ENCODE measurements at places on chromosomes 4 and X.
A peak's percentile ranks its signal among the peaks of the same experiment; 100 is the strongest.

DNA sequence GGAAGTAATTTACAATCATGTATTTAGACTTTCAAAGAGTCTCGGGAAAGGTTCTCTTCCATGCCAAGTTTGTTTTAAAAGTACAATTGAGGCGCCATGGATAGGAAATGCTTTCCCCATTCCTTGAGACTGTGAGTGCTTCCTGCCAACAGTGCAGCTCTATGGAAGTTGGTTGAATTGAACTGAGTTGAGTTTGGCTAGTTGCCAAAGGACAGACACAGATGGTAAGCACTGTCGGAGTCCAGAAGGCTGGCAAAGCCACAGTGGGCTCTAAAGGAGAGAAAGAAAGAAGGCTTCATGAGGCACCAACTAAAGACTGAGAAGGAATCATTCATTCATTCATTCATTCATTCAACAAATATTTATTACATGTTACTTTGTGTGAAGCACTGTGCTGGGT, 4.3 kb upstream of the KCNE5 start:
- no peak for DNase-seq

DNA sequence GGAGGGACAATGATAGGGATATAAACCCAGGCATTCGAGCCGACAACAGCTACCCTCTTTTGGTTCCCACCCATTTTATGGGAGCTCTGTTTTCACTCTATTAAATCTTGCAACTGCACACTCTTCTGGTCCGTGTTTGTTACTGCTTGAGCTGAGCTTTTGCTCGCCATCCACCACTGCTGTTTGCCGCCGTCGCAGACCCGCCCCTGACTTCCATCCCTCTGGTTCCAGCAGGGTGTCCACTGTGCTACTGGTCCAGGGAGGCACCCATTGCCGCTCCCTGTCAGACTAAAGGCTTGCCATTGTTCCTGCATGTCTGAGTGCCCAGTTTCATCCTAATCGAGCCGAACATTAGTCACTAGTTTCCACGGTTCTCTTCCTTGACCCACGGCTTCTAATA, 1170.5 kb upstream of the PABPC4L start:
- no peak for DNase-seq

DNA sequence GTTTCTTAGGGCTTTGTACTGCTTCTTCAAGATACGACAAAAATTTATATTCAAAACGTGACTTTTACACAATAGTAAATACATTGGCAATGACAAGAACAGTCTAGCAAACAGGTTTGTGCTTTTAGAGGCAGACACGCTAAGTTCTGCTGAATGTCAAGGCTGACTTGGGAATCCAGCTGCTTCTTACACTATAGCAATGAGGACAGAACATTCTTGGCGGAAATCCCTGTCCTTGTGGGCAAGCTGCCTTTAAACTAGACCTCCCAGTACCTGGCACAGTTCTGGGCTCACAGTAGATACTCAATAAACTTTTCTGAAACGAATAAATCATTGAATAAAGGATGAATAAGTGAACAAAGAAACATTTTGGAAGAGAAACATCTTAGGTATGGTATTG, 148.2 kb downstream of the RASL11B start:
- no peak for DNase-seq

GRCh38 chr4:152094970-152095700, 334.3 kb upstream of the GATB start:
- DNase-seq, result no peak

- no peak for DNase-seq
These were observed 7.0 kb downstream of the APLN start for GRCh38 chrX:129647418-129648410.

DNA sequence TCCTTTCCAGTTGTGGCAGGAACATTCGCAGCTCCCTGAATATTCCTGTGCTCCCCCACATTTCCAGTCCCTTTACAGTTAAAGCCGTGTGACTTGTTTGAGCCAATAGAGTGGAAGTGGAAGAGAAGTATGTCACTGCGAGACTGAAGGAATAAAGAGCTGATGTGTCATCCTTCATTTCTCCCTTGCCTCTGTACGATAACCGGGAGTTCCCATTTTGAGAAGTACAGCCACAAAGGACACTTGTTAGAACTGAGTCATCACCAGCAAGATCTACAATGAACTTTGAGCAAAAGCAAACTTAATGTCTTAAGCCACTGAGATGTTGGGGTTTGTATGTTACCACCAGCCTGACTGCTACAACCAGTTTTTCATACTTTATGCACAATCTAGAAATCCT, 92.3 kb downstream of the SPRY1 start:
- DNase-seq, result no peak

DNA sequence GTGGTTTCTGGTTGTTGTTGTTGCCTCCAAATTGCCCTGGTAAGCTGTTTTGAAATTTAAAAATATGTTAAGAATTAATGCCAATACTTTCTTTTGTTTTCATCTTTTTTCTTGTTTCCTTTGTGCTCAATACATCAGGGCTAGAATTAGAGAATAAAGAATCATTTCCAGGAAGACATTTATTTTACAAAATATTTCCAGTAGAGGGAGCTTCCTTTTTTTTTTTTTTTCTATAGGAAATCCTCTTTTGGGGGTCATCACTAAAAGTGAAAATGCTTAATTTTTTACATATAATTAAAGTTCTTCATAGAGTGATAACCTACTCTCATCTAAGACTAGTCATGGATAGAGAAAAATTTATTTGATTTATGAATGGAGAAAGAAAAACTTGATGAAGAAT, 2.4 kb downstream of the GLRA3 start:
- DNase-seq, result no peak

DNA sequence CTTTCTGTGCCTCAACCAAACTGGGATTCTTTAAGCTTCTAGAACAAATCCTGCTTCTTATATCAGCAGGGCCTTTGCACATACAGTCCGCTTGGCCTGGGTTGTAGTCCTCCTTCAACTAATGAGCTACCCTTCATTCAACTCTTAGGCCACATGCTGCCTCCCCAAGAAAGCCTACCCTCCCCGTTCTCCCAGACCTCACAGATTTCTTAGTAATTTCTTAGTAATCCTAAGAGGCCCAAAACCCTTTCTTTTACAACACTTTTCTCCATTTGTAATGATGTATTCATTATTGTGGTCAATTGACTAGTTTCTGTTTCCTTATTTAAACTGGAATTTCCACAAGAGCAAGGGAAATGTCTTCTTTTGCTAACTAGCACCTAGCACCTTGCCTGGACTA, 233.1 kb downstream of the PPP1R2C start:
- no peak for DNase-seq

DNA sequence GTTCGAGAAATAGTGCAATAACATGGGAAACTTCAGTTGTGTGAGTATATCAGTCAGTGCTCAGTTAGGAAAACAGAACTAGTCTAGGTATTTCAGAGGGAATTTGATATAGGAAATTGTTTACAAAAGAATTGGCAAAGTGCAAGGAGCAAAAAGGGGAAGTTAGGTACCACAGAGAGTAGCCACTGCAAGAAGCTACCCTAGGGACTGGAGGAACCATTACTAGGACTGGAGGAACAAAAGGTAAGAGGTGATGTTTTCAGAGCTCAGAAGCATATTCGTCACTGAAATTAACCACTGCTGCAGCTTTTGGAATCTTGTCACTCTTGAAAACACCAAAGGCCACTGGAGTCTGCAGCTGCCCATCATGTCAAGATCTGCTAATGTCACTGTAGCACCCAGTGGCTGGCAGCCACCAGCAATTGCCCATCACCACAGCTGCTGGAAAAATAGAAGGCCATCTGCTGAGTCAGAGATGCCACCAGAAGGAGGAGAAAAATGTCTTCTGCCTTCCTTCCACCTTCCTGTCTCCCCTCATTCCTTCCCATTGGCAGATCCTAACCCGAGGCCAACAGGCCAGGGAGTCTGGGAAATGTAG, 160.6 kb upstream of the RPS6KA3 start:
- DNase-seq, result no peak

- no peak for DNase-seq
These were observed 43.4 kb upstream of the OGT start for GRCh38 chrX:71489540-71489939.

DNA sequence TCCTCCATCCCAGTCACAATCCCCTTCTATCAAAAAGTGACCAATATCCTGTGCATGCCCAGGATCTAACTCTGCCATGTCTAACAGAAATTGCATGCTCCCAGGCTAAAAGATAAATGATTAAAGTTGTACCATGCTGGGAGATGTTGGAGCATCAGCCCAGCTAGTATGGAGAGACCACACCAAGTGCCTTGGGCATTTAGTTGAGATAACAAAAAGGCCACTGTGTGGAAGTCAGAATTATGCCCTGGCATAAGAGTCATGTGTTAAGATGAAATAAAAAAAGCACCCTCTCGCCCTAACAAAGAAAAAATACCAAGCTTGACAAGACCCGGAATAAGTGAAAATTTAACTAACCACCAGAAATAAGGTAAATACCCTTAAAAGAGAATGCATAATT, 155.9 kb upstream of the CENPE start:
- no peak for DNase-seq

GRCh38 chr4:90727938-90728337, 600.7 kb downstream of the CCSER1 start:
- DNase-seq, result no peak

DNA sequence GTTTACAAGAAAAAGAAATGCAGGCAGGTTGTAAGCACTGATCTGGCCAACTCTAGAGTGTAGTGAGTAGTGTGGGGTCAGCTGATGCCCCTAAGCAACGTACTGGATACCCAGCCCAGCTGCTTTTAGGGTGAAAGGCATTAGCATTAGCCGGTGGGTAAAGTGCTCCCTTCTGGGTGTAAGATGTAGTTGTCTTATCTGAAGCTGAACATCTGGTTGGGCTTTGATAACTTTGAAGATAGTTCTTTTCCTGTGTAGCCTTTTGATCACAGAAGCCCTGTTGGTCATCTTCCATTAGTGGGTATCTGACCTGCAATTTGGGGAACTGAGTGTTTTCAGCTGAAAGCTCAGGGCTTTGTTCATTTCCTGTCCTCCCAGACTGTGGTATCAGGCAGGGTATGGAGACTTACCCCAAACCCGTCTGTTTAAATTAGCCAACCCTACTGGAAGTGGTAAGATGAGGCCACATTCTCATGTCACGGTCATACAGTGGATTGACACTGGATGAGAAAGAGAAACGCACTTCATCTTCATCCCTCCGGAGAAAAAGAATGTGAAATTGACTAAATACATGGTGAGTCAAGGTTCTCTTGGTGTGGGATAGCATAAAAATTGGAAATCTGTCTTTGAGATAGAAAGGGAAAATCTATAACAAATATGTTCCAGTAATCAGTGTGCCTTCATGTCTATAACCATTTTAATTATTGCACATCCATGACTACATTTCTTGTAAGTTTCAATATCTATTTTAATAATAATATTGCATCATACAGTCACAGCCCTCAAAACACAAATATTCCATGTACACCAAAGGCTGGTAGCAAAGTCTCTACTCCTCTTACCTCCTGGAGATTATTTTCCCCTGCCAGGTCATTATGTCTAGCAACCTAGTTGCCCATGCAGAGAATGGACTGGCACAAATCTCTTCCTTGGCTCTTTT, 8.7 kb downstream of the RHOH start:
- no peak for DNase-seq

GRCh38 chr4:96675416-96675815, 835.5 kb downstream of the PDHA2 start:
- DNase-seq, result no peak

DNA sequence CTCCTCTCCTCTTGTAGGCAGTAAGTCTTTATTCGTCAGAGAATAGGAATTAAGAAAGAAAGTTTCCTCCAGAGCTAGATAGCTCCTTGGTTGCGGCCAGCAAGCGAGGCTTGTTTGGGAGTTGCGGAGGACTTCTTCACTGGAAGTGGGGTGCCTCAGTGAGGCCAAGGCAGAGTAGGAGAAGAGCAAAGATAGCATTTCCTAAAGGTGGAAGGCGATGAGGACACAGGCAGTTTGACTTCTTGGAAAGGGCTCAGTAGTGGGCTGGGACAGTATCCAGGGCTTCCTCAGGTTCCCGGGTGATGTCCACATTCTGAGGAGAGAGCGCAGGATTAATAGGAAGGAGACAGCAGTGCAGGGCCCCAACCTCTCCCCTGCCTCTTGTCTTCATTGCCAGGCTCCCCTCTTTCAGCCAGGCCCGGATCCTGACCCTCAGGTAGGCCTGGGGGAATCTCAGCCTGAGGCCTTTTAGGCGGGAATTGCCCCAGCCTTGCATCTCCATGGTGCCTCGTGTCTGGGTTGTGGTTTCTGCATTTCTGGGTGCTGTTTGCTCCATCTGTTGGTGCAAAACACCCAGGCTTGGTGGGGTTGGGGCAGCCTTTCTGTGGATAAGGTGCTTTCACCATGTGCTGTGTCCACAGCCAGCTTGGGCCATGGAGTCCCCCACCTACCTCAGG, 12.7 kb downstream of the TRO start:
- no peak for DNase-seq

DNA sequence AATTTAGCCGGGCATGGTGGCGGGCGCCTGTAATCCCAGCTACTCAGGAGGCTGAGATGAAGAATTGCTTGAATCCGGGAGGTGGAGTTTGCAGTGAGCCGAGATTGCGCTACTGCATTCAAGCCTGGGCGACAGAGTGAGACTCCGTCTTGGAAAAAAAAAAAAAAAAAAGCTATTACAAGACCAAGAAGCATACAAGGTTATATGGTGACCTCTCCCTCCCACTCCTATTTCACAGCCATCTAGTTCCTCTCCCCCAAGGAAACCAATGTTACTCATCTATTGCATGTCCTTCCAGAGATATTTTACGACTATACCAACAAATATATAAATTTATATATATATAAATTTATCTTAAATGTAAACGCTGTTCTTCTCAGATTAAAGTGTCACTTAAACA, 3.2 kb downstream of the SLC9A7 start:
- DNase-seq, result no peak

- no peak for DNase-seq
These were observed 18.5 kb upstream of the HOPX start for GRCh38 chr4:56699537-56700105.

GRCh38 chr4:180449395-180449956, 1793.7 kb upstream of the TENM3 start:
- DNase-seq, result peak; percentile 5

DNA sequence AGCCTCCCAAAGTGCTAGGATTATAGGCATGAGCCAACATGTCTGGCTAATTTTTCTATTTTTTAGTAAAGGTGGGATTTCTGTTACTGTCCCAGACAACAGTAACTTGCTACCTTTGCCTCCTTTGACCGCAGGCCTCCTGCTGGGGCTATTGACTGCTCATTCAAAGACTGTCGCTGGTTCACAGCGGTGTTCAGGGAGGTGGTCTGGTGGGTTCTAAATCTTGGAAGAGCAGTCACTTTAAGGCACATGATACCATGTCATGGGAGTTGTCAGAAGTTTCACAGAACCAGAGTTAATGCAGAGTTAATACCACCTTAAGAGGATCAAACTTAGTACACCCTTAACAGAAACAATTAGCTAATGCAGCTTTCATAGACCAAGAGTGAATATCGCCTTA, 3.8 kb downstream of the ASMT start:
- DNase-seq, result no peak

- no peak for DNase-seq
These were observed 117.0 kb downstream of the DCK start for GRCh38 chr4:71110499-71110898.

Data from GM12891 (cell line).